ENCODE measurements at places on chromosomes 3 and 15.

GRCh38 chr3:10193692-10194327, 29.1 kb downstream of the IRAK2 start:
- DNase-seq = no peak

GRCh38 chr3:60803216-60804173, 447.8 kb downstream of the FHIT start:
- no peak for DNase-seq

DNA sequence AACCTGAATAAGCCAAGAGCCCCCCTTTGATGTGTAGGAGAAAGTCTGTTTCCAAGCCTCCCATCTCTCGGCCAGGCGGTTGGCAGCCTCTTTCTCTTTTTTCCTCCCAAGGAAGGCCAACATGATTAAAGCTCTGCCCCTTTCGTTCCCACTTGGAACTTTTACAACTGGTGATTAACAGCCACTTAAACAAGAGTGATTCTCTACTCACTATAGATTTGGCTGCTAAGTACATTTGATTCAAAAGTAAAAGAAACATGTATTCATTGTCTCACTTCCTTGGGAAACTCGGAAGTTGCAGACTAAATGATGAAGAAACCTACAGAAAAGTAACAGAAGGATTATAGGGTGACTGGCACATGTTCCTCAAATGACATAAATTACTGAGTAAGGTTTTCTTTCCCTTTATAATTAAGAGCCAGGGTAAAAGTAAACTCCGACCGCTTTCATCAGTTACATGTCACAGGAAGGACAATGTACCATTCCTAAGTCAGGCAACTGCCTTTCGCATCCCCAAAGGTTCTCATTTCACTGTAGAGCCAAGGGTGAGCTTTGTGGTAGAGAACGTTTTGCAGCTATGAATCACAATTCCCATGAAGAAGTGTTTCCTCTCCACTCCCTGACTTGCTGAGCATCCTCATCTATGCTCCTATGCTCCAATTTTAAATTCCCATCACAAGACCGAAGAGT, 72.7 kb downstream of the MB21D2 start:
- no peak for DNase-seq

DNA sequence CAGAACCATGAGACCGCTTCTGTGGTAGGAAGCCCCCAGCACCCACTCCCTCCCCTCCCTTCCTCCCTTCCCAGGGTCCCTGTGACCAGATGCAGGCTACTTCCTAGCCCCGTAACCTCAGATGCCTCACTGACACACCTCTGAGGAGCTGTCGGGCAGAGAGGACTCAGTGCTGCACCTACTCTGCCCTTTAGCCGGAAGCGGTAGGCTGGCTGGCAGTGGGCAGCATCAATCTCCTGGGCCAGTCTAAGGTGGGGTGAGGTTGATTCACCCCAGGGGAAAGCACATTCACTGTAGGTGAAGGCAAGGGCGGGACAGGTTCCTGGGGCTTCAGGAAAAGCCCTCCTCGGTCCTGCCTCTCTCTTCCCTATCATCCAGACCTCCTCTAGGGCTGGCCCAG, 19.1 kb downstream of the CSRNP1 start:
- no peak for DNase-seq

DNA sequence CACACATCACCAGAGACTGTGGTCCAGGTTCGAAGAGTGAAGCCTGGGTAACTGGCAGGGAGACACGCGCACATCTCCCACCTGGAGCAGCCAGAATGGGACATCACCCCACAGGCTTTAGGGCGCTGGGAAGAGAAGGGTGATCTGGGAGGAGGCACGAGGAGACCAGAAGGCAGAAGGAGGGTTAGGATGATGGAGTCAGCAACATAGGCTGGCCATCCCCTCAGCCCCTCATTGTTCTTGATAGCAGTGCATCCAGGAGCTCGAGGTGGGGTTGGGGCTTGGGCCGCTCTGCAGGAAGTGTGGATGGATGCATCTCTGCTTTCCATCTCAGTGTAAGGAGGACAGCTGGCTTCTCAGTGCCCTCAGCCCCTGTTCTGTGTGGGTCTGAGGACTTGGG, 15.2 kb downstream of the PLA2G4F start:
- DNase-seq = no peak

- no peak for DNase-seq
Measured at GRCh38 chr3:70090322-70090913, 90.9 kb downstream of the SAMMSON start.

DNA sequence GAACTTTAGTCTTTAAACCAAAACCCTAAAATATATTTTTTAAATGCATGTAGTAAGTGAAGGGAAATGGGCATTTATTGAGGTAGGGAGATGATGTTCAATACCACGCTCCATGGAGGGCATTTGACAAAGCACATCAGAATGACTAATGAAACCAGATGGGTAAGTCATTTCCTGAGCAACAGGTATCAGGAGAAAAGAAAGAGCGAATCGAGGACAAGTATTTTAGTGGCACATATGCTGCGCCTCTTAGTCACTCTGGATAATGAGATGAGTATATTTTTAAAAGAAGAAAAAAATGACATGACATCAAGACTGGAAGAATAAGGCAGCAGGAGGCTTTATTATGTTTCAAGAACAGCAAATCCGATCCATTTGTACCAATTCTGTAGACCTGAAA, 129.0 kb upstream of the ARHGEF3 start:
- no peak for DNase-seq

DNA sequence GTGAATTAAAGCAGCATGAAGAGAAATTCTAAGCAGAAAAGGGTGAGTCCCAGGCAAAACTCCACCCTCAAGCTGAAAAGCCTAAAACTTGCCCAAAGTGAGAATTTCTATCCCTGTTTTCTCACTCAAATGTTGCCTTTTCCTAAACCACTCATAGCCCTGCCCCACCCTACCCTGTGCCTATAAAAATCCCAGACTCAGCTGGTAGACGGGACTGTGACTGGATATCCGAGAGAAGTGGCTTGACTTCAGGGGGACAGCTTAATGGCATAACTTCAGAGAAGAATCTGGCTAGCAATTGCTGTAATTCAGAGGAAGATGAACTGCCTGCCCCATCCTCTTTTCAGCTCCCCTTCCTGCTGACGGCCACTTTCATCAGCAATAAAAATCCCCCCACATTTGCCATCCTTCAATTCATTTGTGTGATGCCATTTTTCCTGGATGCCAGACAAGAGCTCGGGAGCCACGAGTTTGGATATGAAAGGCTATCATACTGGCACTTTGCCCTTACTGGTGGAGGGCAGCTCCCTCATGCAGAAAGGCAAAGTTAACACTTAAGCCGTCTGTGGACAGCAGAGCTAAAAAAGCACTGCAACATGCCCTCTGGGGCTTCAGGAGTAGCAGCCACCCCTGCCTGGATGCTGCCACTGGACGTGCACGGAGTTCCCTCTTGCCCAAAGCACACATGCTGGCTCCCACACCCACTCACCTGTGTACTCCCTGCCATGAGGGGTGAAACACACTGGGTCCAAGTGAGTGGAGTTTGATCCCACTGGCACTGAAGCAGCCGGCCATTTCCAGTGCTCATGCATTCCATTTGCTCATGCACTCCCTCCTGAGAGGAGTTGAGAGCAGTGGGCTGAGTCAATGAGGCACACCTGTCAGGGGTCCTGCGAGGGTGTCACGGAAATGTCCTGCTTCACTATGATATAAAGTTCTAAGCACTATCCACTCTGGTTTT, 670.6 kb downstream of the PLOD2 start:
- DNase-seq = no peak

DNA sequence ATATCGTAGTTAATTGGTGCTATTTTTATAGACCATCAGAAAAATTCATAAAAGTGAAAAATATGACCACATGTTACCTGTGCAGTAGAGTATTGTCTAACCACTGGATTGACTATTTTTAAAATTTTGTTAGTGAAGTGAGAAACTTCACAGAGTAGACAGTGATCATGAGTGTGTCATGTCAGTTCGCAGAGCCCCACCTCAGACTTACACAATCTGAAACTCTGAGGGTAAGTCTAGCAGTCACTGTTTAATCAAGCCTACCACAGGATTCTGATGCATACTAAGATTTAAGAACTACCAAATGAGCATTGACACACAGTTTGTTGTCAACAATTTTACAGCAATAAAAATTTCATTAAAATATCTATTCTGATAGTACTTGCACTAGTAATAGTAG, 552.9 kb upstream of the SUCLG2 start:
- DNase-seq = no peak

- DNase-seq = no peak
Measured at GRCh38 chr3:126903521-126903920, 79.4 kb upstream of the PLXNA1 start.

DNA sequence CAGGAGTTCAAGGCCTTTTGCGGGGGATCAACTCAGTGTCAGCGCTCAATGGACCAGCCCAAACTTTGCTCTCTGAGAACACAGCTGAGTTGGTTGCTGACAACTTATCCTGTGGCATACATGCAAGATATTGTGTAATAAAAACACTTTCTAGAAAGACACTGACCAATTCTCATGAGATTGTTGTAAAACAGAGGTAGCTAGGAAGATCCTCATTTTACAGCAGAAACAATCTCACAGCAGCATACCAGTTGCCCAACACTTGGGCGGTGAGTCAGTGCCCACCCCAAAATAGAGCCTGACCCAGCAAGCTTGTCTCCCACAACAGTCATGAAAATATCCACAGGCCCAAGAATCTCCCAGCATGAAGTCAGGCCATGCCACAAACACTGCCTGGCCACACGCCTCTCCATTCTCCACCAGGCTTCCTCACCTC, 18.2 kb downstream of the KLHL6 start:
- no peak for DNase-seq

DNA sequence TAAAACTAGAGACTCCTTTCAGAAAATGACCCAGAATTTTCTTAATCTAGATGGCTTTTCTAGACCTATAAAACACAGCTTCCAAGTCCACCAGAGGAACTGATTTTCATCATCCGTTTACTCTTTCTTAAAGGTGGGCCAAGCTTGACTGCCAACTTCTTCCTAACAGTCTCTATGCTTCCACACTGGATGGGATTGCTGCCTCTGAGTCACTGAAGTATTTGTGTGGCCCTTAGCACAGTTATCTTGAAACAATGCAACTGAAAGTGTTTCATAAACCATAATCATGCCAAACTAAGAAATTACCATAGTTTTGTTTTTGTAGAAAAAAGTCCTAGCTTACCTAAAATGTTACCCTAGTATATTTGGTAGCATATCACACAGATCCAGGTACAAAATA, 985.7 kb downstream of the TUSC7 start:
- no peak for DNase-seq

GRCh38 chr3:43286841-43287499, 630 bp downstream of the SNRK start:
- DNase-seq = no peak

GRCh38 chr15:39629906-39630305, 49.0 kb downstream of the THBS1 start:
- DNase-seq = no peak

- no peak for DNase-seq
Measured at GRCh38 chr3:194330579-194330978, 20.5 kb downstream of the CPN2 start.

DNA sequence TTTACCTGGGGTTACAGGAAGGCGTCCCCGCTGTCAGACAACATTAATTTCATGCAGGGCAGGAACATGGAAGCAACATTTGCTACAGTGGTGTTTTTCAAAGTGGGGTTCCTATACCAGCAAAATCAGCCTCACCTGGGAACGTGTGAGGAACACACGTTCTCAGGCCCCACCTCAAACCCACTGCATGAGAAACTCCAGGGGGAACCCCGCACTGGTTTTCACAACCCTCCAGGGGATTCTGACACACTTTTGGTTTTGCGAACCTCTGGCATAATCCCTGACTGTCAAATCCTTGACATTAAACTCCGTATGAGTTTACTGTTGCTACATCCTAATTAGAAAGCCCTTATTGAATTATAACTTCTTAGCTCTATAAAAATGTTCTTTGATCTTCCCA, 127.7 kb downstream of the LRRK1 start:
- DNase-seq = no peak

- DNase-seq = no peak
Measured at GRCh38 chr3:3951071-3951470, 151.8 kb downstream of the LRRN1 start.

- peak; percentile 73 for DNase-seq
Measured at GRCh38 chr15:31391687-31392671, 65.3 kb downstream of the KLF13 start.

DNA sequence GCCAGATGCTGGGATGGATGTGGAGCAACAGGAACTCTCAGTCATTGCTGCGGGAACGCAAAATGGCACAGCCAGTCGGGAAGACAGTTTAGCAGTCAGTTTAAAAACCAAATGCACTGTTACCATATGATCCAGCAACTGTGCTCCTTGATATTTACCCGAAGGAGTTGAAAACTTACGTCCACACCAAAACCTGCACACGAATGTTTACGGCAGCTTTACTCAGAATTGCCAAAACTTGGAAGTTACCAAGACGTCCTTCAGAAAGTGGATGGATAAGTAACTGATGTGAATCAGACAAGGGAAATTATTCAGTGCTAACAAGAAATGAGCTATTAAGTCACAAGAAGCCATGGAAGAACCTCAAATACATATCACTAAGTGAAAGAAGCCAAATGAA, 36.1 kb upstream of the SLC41A3 start:
- no peak for DNase-seq

DNA sequence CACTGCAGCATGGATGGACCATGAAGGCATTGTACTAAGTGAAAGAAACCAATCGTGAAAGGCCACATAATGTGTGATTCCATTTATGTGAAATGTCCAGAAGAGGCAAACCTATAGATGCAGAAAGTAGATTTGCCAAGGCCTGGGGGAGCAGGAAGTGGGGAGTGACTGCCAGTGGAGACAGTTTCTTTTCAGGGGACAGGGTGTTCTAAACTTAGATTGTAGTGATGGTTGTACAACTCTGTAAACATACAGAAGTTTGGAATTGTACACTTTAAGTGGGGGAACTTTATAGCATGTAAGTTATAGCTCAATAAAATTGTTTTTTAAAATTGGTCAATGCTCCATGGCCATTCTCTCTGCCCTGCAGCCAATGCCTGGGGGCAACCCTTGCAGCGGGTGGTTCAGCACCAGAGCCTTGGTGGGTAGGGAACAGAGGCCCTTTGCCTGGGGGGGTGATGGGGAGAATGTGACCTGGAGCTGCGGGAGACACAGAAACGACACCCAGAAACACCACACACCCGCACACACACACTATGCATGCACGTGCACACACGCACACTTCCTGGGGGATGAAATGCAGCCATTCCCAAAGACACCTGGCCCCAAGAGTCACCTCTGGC, 43.1 kb downstream of the DNAJB8 start:
- DNase-seq = no peak

DNA sequence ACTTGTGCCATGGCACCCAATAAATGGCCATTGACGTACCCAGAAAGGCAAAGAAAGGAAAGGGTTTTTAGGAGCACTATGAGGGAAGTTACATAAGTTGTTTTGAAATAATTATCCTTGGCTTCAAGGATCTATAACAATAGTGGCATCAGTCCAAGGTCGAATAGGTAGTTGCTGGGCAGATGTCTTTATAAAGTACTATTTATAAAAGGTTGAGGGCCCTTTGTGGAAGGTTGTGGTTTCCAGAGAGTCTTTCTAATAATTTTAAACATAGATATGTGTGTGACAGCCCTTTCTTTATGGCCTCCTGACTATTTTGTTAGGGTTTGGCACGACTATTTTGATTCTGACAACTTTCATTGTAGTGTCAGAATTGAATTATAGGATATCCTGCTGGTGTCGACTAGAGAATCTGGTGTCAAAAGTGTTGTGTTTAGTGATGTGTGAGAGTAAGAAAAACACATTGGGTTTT, 260.5 kb downstream of the PYDC2 start:
- no peak for DNase-seq

Data from activated T-helper 1 cell treated with anti-CD3 and anti-CD28 coated beads, Interleukin-2, amount 50 U/mL, for 16 hours (primary cell).